T47D (cell line): ENCODE measurements at places on chromosomes 16 and 17.

DNA sequence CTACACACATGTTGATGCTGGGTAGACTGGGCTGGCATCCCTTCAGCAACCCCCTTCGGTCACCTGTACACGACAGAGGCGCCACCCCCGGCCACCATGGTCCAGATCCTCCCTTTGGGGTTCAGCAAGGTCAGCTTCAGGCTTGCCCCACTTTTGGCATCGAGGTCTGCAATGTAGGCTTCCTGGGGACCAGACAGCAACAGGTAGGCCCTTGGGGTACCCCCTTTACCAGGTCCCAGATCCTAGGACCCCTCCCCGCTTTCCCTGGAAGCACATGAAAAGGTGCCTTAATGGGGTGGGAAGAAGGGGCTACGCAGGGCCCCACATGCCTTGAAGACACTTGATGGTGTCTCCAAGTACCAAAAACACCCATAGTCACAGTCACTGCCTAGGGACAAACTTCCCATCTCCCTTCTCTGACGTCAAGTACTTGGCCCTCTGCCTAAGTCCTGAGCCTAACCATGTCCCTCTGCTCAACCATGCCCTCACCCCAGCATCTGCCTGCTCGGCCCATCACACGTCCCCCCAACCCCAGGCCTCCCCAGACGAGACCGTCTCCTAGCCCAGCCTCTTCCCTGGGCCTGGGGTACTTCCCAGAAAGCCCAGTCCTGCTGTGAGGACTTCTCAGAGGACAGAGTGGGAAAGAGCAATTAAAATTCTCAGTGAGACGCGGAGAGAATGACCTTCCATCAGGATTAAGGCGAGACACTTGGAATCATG is 12.1 kb downstream of the ACLY start:
- no peak for DNase-seq

DNA sequence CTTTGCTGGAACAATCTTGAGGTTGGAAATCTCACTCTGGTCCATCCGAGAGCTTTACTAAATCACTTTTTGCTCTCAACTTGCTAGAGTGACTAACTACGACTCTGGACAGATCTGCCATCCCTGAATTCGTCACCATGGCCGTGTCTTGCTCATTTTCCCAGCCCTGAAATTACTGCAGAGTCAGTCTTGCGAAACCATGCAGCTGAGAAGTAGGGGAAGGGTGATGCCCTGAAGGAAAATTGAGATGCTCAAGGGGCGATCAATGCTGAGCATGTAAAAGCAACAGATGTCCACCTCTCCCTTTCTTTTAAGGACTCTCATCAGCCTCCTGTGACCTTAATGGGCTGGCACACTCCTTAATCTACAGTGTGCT is 18.8 kb downstream of the PCTP start:
- DNase-seq, result no peak

DNA sequence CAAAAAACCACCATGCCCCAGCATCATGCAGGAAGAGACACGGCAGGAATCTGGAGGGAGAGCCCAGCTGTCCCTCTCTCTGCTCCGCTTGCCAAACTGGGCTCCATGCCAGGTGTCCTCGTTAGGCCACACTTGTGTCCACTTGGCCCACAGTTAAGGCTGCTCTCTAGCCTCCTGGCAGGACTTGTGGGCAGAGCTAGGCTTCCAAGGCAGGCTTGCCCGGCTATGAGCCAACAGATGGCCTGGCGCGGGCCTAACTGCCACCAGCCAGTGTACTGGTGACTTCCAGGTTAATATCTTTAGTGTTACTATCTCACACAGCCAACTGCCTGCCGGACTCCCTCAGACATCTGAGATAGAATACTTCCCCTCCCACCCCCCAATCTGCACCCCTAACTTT is 10.6 kb downstream of the ATP6V0D1 start:
- no peak for DNase-seq

DNA sequence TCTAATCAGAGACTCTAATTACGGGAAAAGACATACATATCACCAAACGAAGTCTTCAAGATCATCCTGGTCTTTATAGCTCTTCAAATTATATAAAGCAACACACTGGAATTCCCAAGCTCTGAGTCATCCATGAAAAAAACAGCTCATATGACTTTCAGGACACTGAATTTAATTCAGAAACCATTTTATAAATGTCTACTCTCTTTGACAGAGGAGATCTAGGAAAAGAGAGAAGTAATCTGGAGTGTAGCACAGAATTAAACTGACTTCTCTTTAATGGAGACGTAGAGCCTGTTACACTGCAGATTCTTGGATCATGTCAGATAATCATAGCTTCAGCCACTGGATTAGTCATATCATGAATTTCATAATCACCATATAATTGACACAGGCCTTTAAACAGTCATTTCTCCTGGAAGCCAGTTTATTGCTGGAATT is 86.8 kb upstream of the WSB1 start:
- no peak for DNase-seq

DNA sequence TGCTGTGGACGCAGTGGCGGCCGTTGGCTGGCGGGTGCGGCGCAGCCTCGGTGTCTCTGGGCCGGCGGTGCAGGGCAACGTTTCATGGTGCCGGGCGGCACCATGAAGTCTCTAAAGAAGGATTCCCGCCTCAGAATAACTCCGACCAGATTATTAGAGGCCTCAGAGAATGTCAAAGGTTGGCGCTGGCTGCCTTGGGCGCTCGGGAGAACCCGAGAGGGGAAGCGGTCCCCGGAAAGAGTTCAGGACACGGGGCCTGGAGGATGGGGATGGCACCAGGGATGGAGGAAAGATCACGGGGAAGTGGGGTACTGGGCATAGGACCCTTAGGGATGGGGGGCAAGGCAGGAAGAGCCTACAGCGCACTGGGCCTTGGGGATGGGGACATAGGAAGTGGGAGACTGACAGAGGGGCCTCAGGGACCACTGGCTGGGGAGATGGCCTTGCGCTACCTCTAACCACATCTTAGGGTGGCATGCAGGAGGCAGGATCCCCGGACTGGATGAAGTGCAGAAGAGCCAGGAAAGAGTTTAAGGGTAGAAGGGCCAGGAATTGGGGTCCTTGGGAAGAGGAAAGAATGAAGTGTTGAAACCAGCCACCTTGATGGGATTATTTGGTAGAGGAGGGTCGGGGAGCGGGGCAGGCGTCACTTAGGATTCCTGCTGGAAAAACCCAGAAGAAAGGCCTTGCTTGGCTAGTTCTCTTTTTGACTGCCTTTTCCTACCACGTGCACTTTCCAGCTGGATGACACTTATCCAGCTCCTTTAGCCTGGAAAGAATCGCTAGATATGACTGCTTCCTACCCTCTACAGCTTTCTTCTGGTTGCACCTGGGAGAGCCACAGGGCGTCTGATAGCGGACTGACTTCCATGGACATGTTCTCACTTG is 578 bp downstream of the MYCBPAP start:
- no peak for DNase-seq

GRCh38 chr16:55542459-55543082 is 23.9 kb upstream of the CAPNS2 start:
- DNase-seq, result no peak

DNA sequence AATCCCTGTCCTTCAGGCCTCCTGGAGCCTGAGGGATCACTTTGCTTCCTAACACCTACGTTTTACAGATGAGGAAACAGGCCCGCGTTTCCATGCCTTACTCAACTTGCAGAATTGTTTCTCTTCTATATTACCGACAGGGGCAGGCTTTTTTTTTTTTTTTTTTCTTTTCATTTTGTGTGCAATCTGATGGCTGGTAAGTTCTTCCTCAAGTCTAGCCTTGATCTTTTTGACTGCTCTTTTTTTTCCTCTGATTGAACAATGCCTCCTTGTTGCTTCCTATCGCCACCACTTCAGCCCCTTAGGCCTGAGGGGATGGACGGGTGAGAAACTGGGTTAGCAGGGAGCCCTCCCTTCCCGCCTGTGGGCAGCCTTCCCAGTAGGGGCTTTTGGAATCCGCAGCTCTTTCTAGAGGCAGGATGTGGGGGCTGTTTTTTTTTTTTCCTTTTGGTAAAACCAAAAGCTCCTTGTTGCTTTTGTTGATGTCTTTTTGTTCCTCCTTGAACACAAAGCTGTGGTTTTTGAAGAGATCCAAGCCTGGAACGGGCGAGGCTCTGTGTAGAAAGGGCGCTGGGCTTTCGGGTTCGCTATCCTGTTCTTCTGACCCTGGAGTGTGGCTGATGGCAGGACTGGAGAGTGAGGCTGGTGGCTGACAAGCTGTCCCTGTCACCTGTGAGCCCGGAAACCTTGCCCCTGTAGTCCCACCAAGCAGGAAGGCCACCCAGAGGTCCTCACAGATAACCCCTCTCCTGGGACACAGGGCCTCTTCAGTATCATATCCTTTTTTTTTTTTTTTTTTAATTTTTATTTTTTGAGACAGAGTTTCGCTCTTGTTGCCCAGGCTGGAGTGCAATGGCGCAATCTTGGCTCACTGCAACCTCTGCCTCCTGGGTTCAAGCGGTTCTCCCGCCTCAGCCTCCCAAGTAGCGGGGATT is 14.0 kb downstream of the LASP1 start:
- no peak for DNase-seq

- no peak for DNase-seq
Measured at GRCh38 chr17:75478508-75478907, 22.1 kb downstream of the TMEM94 start.

DNA sequence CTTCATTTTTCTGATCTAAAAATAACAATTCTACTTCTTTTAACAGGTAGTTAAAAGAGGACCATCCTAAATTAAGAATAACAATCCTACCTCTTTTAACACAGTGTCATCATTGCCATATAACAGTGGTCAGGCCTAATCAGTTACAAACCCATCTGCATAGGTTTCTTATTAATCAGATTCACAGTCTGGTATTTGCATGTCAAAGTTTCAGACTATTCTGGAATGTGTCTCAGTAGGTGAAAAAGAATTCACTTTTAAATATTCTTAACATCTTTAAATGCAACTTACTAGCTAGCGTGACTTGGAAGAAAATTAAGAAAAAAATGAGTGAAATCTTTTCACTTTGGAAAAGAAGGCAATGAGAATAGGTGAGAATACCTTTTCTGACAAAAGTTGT is 6.8 kb upstream of the KRT12 start:
- no peak for DNase-seq

GRCh38 chr16:75820672-75821071 is 94.4 kb upstream of the CPHXL start:
- DNase-seq, result no peak
